ENCODE measurements at places on chromosomes 11 and 22.

DNA sequence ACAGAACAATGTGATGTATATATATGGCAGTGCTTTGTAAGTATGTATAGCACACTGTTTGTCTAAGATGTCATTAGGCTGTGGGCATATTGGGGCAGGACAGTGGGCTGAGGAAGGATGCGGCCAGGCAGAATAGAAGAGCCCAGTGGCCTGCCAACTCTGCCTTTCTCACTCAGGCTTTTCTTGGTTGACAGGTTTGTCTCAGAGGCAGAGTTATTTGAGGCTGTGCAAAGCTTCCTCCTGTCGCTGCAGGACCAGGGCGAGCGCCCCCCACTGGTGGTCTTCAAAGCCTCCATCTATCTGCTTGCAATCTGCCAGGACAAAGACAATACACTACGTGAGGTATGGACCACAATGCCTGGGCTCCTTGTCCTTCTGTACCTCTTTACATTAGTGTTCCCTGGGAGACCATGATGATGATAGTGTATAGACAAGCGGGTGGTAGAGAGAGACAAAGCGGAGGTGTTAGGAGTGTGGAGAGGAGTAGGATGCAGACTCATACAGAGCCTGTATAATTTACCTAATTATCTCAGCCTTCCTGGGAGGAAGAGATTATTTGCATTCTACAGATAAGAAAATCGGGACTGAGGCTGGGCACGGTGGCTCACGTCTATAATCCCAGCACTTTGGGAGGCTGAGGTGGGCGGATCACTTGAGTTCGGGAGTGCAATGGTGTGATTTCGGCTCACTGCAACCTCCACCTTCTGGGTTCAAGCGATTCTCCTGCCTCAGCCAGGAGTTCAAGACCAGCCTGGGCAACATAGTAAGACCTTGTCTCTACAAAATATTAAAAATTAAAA lies 37.3 kb upstream of the CCDC134 start:
- DNase-seq: peak; percentile 68

DNA sequence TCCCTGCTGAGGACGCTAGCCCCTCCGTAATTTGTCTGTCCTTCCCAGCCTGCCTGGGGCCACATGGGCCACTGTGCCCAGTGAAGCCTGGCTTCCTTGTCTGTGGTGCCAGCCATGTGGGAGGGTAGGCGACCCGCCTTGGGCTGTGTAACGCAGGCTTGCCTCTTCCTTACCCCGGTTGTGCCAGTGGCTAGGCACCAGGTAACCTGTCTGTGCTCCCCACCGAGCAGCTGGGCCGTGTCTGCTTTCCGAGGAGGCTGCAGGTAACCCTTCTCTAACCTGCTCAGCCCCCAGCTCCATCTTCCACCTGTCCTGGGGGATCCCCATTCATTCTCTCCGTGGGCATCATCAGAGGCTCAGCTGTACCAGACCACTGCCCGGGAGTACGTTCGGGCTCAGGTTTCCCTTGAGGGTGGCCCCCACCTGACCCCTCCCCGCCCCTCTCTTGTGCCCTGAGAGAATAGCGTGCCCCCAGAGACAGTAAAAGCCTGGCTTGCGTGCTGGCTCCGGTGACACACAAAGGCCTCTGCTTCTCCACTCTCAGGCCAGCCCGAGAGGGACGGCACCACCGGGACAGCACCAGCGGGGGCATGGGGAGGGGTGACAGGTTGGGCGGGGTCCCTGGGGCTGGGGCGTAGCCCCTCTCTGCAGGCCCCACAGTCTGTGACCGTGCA lies 79.1 kb downstream of the CDKN1C start:
- DNase-seq: no peak

DNA sequence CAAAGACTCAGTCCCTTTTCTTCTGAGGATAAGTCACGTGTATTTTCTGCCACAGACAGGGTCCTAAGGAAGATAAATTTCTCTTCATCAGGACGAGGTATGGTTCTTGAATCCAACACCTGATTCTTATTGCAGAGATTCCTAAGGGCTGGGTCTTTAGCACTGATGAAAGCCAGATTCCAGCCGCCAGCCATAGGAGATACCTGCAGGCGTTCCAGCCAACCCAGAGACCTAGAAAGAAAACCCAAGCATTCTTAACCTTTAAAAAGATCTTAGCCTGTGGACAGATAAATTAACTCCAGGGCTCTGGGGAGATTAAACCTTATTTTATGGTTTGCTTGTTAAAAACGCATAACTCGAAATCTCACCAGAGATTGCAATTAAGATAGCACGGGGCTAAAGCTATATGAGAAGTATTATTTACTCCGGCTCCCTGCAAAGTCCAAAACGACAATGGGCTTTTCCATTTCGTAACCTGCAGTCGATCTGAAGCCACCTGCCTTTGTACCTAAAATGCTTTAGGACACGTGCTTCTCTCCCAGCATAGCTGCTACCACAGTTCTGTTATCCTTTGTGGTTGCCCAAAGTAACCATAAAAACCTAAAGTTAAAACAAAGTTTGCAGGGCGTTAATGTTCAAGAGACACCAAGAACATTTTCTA lies 104.5 kb downstream of the NXPE2 start:
- no peak for DNase-seq

- no peak for DNase-seq
Observed at GRCh38 chr11:72965672-72966071, 151.5 kb downstream of the ATG16L2 start.

DNA sequence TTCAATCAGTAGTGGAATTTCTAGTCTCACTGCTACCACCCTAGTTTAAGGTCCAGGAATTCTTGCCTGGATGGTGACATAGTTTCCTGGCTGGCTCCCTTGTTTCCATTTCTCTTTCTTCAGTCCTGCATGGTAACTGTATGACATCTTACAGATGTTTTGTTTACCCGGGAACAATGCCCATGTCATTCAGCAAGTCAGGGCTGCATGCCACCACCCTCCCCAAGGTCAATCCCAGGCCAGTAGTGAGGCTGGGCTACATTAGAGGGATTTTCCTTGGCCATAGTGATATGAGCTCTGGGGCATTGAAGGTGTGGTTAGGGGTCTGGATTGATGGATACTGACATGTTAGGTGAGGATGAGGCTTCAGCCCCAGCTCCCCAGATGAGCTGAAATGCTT lies 114.9 kb upstream of the E2F8 start:
- DNase-seq: no peak

- no peak for DNase-seq
Observed at GRCh38 chr22:35217527-35217926, 39.8 kb upstream of the HMGXB4 start.

- peak; percentile 49 for DNase-seq
Observed at GRCh38 chr11:2210366-2211112, 38.9 kb upstream of the TH start.

- no peak for DNase-seq
Observed at GRCh38 chr11:32297611-32298011, 137.7 kb downstream of the WT1 start.

DNA sequence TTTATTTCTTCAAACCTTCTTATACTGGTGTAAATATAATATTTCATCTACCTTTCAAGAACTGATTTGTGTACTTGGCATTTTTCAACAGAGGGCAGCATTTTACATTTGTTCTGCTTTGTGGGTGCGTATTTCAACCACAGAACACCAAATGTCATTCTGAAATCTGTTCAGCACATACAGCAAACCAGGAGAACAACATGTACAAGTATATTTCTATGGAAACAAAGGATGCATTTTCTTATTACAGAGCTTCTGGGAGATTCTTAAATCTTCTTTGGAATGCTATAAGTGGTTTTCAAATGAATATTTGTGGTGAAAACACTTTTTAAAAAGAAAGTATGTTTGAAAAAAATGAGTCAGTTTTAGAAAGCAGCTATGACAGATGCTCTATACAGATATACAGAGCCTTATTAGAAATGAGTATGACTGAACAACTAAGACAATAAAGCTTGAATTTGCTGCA lies 946.0 kb downstream of the FAM181B start:
- no peak for DNase-seq

- DNase-seq: no peak
Observed at GRCh38 chr11:74185695-74186094, 14.6 kb downstream of the PPME1 start.

DNA sequence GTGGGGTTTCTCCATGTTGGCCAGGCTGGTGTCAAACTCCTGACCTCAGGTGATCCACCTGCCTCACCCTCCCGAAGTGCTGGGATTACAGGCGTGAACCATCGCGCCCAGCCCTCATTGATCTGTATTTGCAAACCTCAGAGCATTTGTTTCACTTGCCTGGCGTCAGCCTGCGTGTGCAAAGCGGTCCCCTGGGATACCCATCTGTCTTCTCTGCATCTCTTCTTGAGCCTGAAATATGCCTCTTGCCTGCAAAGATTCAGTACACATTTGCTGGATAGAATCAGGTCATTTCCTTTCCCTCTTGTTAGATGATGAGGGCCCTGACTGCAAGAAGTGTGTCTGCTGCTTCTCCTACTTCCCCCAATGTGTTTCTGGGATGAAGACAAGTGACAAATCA lies 1291.0 kb downstream of the TBC1D22A start:
- no peak for DNase-seq

GRCh38 chr11:117287668-117288067 lies 3.5 kb upstream of the BACE1-AS start:
- DNase-seq: no peak

- peak; percentile 25 for DNase-seq
Observed at GRCh38 chr22:36083056-36083455, 54.4 kb upstream of the RBFOX2 start.

- peak; percentile 81 for DNase-seq
Observed at GRCh38 chr11:789943-790342, at the start of gene CEND1. Gene CEND1, minus strand, starts transcription at chr11:790090. Its CDS starts 1,514 bp downstream, at chr11:788576.

- DNase-seq: no peak
Observed at GRCh38 chr11:108967571-108967970, 302.7 kb downstream of the DDX10 start.

GRCh38 chr22:17152340-17152739 lies 6.7 kb downstream of the HDHD5 start:
- no peak for DNase-seq

All from activated effector memory CD4-positive, alpha-beta T cell treated with anti-CD3 and anti-CD28 coated beads, Interleukin-2, amount 50 U/mL, for 16 hours (primary cell).